Kidney (tissue), 22 donors: ENCODE measurements at places on chromosomes 13 and 19. TPM values are rescaled to one million over a fixed set of nuclear protein-coding genes. Genes with fewer than 3 reads are reported as not detected.

GRCh38 chr13:47901441-47901840, 99.6 kb downstream of the SUCLA2 start:
- H3K27me3 ChIP-seq: no peaks in the 10 kb centered on the region
- no peaks in the 10 kb centered on the region for H3K4me1 ChIP-seq
- no peak for DNase-seq
- no peak overlapping the region for H3K4me3 ChIP-seq
- no peak overlapping the region for H3K27ac ChIP-seq
- no peaks in the 10 kb centered on the region for H3K36me3 ChIP-seq

DNA sequence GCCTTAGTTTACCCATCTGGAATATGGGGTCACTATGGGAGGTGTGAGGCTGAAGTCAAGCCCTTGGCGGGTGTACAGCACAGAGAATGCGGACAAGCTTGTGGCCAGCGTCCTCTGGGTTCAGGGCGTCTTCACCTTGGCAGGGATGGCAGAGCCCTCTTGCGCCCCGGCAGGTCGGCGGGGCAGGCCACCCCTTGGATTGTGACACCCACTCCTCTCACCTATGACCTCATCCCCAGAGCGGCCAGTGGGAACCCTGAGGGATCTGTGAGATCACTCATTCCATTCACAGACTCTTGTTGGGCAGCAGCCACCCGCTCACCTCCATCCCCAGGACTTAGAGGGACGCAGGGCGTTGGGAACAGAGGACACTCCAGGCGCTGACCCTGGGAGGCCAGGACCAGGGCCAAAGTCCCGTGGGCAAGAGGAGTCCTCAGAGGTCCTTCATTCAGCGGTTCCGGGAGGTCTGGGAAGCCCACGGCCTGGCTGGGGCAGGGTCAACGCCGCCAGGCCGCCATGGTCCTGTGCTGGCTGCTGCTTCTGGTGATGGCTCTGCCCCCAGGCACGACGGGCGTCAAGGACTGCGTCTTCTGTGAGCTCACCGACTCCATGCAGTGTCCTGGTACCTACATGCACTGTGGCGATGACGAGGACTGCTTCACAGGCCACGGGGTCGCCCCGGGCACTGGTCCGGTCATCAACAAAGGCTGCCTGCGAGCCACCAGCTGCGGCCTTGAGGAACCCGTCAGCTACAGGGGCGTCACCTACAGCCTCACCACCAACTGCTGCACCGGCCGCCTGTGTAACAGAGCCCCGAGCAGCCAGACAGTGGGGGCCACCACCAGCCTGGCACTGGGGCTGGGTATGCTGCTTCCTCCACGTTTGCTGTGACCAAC, at the start of gene SPACA4:
Gene SPACA4, plus strand, starts transcription at position 280 of the 896 bp plus-strand sequence. Its CDS starts 237 bp downstream, at position 517.
- H3K27ac ChIP-seq: no peak within 1 kb of the TSS
- no peaks in the 10 kb centered on the region for H3K27me3 ChIP-seq
- DNase-seq: no peak
- H3K4me1 ChIP-seq: no peaks in the 10 kb centered on the region
- H3K4me3 ChIP-seq: no peak within 1 kb of the TSS

- no peaks in the 10 kb centered on the region for H3K4me1 ChIP-seq
- H3K36me3 ChIP-seq: peaks cover 6% of the 10 kb centered on the region
- H3K4me3 ChIP-seq: no peak overlapping the region
- DNase-seq: no peak
- no peak overlapping the region for H3K27ac ChIP-seq
Measured at GRCh38 chr13:79336966-79337365, 69.1 kb downstream of the RBM26 start.

CYP4F2 gene
- total RNA-seq: 0.31 TPM
